Fibroblast of lung (primary cell): ENCODE measurements at places on chromosomes 1 and 21.

DNA sequence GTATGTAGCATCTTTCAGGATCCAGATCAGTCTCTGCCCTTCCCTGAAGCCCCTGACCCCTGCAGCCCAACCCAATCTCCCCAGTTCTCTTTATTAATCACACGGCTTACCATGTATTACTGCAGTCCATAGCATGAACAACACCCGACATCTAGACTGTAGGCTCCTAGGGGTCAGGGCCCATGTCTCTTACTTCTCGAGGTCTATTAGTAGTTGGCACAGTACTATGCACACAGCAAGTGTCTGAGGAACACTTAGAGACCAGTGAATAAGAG, 27.1 kb downstream of the CAMK1G start:
- DNase-seq, result no peak

DNA sequence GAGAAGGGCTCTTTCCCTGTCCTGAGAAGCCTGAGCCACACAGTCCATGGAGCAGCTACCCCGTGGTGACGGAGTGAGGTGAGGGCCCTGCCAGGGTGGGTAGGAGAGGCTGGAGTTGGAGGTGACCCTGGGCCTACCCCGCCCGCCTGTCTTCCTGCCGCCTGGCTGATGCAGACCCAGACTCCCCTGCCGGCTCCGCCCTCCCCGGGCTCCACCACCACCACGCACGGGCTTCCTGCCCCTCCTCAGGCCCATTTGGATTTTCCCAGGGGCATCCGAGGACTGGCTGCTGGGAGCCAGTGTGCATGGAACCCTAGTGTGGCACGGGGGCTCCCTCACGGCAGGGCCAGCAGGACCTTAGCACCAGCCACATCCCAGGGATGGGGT, 32.5 kb downstream of the PODN start:
- no peak for DNase-seq

DNA sequence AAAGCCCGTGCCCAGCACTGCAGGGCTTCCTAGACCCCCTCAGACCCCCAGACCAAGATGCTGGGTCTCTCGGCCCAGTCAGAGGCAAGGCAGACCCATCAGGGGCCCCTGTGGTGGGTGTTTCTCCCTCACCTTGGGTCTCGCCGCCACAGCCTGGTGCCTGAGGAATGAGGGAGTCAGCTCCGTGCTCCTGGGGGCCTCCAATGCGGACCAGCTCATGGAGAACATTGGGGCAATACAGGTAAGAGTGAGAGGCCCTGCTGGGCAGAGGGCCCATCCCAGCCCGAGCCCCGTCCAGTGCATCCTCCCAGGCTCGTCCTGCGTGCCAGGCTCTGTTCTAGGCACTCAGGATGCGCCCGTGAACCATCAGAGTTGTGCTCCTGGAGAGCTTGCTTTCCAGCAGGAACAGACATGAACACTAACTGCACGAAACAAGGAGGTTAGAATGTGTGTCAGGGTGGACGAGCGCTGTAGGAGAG, 51.5 kb downstream of the KCNAB2 start:
- no peak for DNase-seq

- DNase-seq, result no peak
Measured at GRCh38 chr1:158564608-158565007, 5.8 kb downstream of the OR6P1 start.

DNA sequence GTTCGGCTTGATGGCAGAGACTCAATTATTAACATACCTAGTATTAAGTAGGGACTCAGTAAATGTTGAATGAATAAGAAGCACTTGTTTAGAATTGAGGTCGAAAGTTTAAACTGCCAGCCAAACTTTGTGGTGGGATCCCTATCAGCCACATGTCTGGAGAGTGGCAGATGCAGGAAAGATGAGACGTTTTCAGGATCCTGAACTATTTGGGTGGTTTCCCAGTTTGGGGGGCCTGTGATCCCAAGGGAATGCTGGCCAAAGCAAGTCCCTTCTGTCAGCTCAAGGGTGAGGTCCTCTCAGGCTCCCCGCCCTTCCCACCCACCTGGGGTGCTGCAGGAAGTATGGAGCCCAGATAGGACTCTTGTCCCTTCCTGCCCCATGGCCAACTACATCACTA, 38.6 kb downstream of the KCNC4 start:
- DNase-seq, result no peak
